Stimulated activated CD8-positive, alpha-beta memory T cell treated with anti-CD3 and anti-CD28 coated beads, Interleukin-7, amount 100 ng/mL, for 4 hours (primary cell): ENCODE measurements at places on chromosomes 12 and 14.

- DNase-seq = no peak
Observed at GRCh38 chr14:64970041-64970440, 2.1 kb downstream of the RAB15 start.

DNA sequence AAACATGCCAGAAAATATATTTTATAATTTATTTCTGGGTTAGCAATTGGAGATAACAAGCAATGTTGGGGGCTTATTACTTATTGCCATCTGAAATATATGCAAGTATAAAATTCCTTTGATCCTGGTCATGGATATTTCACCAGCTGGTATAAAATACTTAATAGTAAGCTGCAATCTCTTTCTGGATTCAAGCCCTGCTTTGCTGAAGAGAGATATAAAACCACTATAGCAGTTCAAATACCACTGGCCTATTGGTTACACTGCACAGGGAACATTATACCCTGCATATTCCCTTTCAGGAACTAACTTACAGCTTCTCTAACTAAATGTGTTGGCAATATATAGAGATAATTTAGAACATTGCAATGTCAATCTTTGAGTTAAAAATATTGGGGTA is 546.2 kb upstream of the ATP2B1 start:
- no peak for DNase-seq

DNA sequence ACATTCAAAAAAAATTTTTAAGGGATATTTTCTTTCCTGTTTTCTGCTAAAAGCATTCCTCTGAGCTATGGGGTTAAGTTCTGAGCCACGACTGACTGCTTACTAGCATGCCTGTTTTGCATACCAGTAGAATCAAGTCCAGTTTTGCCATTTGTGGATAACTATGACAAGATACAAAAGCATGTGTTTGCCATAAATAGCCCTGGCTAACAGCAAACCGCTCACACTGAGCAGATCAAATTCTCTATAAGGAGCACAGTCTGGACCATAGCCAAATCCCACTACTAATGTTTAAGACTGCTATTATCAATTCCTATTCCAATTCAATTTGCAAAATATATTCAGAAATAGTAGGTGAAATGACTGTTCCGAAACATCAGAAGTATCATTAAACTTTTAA is 3.2 kb downstream of the CFL2 start:
- DNase-seq = no peak

DNA sequence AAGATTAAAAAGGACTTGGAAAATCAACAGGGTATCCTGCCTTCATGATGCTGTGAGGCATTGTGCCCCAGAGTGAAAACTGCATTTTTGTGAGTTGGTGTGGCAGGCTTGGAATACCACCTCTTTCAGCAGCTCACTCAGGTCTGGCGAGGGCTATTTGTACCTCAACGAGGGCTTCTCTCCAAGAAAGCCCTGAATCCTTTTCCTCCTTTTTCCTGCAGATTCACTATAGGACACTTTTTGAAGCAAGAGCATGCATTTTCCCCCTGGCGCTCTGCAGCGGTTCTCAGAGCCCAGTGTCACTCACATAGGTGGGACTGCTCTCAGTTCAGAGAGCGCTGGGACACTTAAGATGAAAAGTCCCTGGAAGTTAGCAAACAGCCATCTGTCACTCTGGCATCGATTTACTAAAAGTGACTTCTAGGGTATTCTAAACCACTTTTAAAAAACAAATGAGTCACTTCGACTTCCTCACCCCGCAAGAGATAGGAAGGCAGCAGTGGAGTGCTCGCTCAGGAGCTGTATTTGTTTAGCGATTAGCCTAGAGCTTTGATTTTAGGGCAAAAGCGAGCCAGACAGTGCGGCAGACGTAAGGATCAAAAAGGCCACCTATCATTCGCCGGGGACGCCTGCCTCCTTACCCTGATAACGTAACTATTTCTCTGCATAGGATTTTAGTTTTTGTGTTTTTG is 782 bp upstream of the LGR5 start:
- DNase-seq = no peak

DNA sequence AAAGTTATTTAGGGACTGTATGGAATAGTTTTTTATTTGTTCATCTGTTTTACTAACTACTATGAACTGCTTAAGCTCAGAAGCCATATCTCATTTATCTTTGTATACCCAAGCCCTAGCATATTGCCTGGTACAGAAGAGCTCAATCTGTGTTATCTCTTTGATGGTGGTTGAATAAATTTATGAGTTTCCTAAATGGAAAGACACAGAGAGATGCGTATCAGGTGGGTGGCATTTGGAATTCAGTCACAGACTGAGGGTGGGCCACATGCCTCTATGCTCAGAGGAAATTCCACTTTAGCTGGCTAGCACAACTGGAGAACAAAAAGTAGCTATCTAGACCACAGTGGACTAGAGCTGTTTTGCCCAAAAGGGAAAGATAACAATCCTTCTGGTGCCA is 145.5 kb downstream of the SLC6A15 start:
- no peak for DNase-seq

DNA sequence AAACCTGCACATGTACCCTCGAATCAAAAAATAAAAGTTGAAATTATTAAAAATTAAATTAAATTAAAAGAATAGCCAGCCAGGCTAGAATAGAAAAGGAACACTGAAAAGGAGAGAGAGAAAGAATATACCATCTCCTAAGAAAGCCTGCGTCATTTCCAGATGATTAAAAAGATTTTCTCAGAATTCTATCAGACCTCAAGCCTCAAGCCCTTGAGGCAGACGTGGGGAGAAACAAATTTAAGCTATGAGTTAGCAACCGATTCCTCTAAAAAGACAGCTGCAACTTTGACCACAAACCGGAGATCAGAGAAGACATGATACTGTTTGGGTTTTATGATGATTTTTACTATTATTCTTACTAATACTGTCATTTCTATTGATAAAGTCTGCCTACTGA is 138.3 kb downstream of the KSR2 start:
- no peak for DNase-seq

- no peak for DNase-seq
Observed at GRCh38 chr12:103881261-103881660, 40.2 kb upstream of the NT5DC3 start.

- no peak for DNase-seq
Observed at GRCh38 chr12:28558250-28558649, 368.0 kb downstream of the CCDC91 start.

DNA sequence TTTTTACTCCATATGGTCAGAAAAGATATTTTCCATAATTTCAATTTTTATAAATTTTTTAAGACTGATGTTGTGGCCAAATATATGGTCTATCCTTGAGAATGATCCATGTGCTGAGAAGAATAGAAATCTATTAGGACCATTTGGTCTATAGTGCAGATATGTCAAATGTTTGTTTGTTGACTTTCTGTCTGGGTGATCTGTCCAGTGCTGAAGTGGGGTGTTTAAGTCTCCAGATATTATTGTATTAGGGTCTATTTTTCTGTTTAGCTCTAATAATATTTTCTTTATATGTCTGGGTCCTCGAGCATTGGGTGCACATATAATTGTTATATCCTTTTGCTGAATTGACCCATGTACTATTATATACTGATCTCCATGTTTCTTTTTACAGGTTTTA is 308.9 kb upstream of the LMO3 start:
- no peak for DNase-seq

GRCh38 chr12:75709503-75709902 is 198.1 kb upstream of the KRR1 start:
- no peak for DNase-seq
